NCI-H1417 treated with DMSO at 0.1 percent for 48 hours (cell line): ENCODE measurements at places on chromosomes 1 and 21.

DNA sequence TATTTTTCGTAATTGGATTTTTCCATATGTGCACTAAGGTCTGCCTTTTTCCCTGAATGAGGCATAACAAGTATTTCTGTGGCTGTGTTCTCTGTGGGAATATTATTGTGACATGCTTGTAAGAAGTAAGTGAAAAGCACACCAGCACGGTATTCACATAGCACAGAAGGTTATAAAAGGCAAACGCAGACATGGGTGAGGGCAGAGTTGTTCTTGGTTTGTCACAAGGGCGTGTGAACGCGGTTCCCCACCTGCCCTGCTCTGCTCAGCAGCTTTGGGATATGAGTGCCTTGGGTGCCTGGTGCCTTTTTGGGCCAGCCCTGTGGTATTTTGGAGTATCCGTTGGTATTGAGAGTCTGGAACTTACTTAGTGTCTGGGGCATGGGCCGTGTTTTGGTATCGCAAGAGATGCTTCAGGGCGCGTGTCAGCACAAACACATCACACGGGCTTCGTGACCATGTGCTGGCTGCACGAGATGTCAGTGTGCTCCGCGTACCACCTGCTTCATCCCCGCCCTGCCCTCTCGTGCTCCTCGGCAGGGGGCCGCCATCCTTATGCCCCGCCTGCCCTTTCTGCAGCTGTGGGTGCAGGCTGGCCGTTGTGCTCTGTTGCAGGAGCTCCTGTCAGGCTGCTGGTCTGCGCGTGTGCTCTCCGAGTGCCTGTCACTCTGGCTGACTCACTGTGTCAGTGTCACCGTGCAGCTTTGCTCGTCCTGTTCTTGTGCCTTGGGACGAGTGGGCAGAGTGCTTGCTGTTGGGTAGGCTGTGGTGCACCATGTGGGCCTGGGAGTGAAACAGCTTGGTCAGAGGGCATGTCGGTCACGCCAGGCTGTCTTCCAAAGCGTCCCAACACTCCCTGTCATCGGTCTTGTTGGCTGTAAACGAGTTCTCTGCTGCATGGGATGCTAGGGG is 15.0 kb downstream of the SKI start:
- DNase-seq = peak; percentile 24

DNA sequence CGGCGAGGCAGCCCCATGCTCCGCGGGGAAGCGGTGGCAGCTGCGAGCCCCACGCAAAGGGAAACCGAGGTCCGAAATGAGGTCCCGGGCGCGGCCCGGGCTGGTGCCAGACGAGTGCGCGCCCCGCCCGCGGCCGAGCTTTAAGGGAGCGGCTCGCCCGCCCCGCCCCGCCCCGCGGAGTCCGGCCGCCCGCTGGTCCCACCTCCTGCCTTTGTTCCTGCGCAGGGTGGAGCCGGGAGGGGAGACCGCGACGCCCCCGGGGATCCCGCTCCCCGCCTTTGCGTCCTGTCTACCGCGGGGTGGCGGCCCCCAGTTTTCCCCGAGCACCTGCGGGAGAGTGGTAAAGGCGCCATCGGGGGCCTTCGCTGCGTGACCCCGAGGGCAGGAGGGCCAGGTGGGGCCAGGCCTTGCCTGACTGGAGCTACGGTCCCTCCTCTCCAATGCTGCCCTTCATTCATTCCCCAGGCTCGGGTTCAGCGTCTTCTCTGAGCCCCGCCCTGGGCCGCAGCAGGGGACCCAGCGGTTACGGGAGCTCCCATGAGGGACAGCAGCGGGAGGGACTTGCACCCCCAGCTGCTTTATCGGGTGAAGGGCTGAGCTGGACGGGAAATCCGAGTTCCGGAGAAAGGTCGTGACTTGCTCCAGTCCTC is at the start of gene HES2:
Gene HES2, minus strand, starts transcription at position 116 of the 650 bp plus-strand sequence. Its CDS starts 99 bp downstream, at position 17.
- DNase-seq = no peak

- no peak for DNase-seq
Measured at GRCh38 chr1:90821152-90821787, 104.2 kb upstream of the BARHL2 start.

GRCh38 chr1:90768098-90768497 is 51.0 kb upstream of the BARHL2 start:
- no peak for DNase-seq

DNA sequence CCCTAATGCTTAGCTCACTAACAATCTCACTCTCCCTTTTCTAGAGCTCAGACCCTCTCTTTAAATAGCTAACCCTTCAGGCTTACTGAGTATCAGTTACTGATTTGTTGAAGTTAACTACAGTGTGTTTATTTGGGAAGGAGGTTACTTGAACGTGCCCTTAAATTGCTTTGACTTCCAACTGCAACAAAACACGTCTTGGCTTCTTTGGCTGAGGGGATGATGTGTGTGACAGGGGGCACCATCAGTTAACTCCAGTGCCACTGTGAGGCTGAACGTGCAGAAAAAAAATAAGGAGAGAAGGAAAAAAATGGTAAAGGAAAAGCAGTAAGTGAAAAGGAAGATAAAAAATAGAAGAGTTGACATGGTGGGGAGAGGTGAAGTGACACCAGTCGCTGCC is 75.1 kb upstream of the NRIP1 start:
- DNase-seq = no peak

DNA sequence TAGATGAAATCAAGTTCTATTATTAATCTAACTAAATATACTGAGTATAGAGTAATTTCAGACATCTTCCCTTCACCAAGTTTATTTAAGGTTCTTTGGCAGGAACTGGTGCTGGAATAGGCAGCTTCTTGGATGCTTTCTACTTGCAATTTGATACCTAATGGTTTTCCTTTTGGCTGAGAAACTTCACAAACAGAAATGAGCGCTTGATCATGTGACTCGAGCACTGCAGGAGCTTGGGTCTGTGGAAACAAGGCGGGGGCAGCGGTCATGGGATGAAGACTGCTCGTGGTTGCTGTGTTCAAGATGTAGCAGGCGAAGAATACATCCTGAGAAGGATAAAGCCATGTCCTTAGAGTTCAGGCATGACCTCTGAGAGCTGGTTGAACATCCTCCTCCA is 136.8 kb downstream of the PTPRC start:
- DNase-seq = no peak

GRCh38 chr1:206729507-206729906 is 41.1 kb upstream of the IL19 start:
- no peak for DNase-seq

DNA sequence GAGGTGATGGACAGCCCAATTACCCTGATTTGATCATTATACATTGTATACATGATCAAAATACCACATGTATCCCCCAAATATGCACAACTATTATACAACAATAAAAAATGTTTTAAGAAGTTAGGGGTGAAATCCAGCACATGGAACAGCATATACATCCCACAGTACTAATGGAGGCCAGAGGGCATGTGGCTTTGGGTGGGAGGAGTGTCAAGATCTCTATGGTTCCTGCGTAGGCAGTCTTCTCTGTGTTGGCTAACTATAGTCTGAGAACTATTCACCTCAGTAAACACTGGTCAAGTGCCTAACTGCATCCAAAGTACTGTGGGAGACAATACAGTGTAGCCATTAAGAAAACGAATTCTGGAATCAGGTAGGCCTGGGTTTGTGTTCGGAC is 74.1 kb downstream of the GADD45A start:
- no peak for DNase-seq

DNA sequence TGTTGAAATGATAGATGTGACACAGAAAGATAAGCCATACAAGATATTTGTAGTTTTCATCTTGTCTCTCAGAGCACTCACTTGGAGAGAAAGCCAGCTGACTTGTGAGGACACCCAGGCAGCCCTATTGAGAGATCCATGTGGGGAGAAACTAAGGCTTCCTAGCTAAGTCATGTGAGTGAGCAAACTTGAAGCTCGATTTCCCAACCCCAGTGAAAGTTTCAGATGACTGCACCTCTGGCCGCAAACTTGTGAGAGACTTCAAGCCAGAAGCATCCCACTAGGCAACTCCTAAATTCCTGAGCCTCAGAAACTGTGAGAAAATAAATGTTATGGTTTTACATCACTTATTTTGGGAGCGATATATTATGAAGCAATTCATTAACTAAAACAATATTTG is 832.3 kb downstream of the LTN1 start:
- no peak for DNase-seq

DNA sequence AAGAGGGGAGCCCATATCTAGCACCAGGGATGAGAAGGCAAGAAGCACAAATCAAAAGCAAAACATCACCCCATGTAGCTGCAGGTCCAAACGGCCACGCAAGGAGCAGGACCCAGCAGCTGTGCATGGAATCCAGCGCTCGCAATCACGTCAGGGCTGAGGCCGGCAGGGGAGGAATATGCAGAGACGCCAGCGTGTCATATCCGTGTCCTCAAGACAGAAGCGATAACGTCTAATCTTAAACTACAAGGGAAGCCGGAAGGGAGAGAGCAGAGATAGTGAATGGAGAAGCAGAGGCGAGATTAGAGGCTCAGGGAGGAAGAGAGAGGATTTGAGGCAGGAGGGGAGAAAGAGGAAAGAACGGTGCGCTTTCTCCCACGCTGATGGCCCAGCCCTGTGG is 39.1 kb downstream of the FBXO2 start:
- no peak for DNase-seq

DNA sequence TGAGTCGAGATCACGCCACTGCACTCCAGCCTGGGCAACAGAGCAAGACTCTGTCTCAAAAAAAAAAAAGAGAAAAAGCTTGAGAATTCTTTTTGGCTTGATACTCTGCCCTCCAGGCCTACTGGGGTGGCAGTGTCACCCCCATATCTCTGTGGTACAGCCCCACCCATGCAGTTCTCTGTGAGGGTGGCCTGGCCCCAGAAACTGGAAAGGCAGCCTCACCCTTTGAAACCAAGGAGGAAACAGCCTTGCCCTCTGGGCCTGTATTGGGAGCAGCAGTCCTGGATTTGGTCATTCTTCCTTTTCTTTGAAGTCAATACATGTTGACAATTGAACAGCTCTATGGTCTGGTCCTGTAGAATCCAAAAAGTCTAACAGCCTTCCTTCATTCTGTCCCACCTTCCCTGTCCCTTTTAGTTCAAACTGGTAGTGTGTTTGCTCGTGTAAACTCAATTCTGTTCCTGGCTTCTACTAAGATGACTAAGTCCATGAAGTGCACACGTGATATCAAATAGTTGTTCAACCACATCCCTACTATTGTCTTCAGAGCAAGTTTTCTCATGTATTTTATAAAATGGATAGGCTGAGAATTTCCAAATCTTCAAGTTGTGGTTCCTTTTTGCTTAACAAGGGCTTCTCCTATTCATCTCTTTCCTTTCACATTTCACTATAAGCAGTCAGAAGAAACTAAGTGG is 13.2 kb downstream of the ST7L start:
- no peak for DNase-seq

DNA sequence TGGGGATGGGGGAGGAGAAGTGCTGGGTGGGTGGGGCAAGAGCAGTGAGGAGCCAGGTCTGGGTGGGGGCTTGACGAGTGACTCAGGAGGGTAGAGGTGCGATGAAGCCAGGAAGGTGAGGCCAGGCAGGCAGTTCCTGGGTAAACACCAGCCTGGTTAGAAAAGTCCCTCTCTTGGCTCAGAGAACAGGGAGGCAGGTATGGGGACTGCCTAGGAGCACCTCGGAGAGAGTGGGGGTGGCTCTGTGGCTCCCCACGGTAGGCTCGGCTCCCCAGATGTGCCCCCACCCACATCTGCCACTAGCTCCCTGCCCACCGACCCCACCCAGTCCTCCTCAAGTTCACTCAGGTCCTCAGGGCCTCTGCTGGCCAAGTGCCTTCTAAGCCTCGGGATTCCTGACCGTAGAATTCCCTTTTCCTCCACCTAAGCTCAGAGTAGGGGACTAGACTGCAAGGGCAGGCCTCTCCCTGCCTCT is 1.2 kb downstream of the HSPG2 start:
- no peak for DNase-seq

DNA sequence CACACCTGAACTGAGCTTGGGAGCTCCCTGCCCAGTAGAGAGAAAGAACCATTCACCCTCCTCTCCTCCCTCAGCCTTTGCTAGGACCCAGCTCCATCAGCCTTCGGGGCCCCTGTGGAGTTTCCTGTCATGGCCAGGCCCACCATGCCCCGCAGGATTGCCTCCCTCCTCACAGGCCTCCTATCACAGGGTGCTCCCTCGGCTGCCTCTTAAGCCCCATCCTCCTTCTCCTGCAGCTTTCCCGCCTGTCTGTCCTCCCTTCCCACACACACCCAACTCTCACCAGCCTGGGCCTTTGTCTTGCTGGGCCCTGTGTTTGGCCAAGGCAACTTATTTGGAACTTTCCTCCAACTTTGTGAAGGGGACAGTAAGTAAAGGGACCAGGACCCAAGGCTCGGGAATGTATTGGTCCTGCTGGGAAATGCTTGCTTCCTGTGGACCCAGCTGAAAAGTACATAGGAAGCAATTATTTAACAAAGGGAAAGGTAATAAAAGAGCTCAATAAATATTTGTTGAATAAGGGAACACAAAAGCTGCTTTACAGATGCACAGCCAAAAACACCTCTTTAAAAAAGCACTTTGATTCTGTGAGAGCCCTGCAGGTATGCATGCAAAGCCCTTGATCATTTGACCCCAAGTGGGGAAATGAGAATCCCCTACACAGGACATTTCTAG is 31.6 kb upstream of the TENT5C start:
- DNase-seq = no peak

GRCh38 chr1:231546693-231547092 is 18.2 kb downstream of the TSNAX start:
- DNase-seq = no peak

- no peak for DNase-seq
Measured at GRCh38 chr21:21675601-21676000, 677.4 kb downstream of the NCAM2 start.

DNA sequence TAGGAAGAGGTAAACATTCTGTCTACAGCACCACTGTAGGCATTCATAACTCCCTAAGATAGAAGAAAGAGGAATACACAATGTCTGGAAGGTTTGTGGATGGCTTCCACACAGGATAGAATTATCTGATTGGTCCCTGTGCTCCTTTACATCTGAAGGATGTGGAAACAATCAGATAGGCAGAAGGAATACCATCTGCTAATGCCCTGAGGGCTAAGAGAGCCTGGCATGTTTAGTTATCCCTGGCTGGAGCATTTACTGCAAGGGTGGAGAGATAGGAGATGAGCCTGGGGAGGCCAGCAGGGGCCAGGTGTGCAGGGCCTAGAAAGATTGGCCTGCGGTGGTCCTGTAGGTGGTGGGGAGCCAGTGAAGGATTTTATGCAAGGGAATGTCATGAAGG is 8.6 kb upstream of the ACBD3 start:
- no peak for DNase-seq

GRCh38 chr1:170162459-170163246 is 16.9 kb downstream of the NTMT2 start:
- no peak for DNase-seq

DNA sequence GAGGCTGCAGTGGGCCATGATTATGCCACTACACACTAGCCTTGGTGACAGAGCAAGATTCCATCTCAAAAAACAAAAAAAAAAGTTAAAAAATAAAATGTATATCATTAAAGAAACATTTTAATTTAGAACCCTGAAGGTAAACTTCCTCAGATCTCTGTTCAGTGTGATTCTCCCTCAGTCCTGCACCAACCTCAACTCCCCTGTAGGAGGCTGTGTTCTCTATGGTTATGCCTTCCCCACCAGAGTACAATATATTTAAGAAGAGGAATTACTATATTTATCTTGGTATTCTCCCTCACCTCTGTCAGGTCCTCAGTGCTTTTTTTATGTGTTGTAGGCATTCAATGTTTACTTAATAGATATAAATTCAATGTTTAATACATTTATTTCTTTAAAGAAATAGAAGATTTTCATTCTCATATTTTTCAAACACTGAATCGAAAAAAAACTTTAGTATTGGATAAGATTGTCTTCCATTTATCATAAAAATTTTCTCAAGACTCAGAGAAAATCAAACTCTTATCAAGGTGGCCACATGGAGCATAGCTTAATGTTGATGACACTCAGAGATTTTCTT is 4.8 kb upstream of the LRRC8B start:
- DNase-seq = no peak
